ENCODE measurements at places on chromosomes 1 and 21. TPM values are rescaled to one million over a fixed set of nuclear protein-coding genes. Genes with fewer than 3 reads are reported as not detected.

Gene HSD3B1
- not detected for total RNA-seq

Gene ALX3
- not detected for total RNA-seq

Gene SNAPIN
- total RNA-seq: 57.7 TPM

Gene NR0B2
- total RNA-seq: not detected

Gene SH2D2A
- 0.66 TPM for total RNA-seq
